NCI-H526 (cell line): ENCODE measurements at places on chromosomes 7 and 10.

DNA sequence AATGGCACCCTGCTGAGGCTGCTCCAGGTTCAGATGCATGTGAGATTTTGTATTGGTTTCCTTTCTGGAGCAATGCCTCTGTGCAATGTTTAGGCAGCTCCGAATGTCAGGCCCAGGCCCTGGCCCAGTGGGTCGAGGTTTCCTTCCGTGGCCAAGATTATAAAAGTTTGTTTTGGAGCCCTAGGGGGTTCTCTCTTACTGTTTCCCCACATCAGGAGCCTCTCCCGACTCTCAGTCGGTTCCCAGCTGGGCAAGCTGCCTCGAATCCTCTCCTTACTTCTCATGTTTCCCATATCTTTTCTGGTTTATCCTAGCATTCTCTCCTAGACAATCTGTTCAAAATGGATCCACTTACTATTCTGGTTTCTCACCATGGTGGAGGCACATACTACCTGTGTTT, 11.0 kb downstream of the TMEM140 start:
- DNase-seq: no peak

- DNase-seq: no peak
Observed at GRCh38 chr10:27512548-27512947, 8.4 kb downstream of the RAB18 start.

DNA sequence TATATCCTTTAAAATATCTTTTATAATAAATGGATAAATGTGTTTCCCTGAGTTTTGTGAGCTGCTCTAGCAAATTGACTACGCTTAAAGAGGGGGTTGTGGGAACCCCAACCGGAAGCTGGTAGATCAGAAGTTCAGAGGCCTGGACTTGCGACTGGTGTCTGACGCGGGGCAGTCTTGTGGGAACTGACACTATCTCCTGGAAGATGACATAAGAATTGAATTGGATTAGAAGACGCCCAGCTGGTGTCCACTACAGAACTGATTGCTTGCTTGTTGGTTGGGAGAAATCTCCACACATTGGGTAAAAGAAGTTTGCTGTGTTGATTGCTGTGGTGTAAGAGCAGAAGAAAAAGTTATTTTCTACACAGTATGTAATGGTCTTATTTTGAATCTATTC, 51.1 kb upstream of the AHR start:
- DNase-seq: no peak

- DNase-seq: no peak
Observed at GRCh38 chr7:77353407-77353721, 62.8 kb downstream of the GSAP start.

DNA sequence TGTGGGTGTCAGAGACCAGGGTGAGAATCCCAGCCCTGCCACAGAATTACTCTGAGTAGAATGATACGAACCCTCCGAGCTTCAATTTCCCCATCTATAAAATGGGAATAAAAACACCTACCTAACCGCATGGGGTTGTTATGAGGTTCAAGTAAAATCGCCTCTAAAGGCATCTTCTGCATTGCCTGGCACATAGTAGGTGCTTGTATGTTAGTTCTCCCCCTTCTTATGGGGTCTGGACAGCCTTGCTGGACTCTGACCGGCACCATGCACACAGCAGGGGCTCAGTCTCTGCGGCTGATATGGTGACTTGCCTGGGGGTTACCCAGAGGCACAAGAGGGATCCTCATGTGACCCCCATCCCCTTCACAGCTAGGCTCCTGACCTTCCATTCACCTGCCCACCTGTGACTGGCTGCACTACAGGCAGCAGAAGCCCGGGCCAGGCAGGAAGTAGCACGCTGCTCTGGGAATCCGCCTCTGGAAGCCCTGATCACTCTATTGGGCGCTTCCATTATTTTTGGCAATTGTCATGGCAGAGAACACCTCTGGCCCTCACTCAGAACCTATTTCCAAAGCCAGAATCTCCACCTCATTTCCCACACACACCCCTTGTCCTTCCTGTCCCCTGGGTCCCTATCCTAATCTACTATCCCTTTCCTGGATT, 6.0 kb downstream of the SH3PXD2A start:
- DNase-seq: no peak

GRCh38 chr10:120789303-120790203, 61.6 kb upstream of the WDR11 start:
- DNase-seq: no peak
